HuH-7.5 (cell line): ENCODE measurements at places on chromosomes 16 and 17.
A peak's percentile ranks its signal among the peaks of the same experiment; 100 is the strongest.

DNA sequence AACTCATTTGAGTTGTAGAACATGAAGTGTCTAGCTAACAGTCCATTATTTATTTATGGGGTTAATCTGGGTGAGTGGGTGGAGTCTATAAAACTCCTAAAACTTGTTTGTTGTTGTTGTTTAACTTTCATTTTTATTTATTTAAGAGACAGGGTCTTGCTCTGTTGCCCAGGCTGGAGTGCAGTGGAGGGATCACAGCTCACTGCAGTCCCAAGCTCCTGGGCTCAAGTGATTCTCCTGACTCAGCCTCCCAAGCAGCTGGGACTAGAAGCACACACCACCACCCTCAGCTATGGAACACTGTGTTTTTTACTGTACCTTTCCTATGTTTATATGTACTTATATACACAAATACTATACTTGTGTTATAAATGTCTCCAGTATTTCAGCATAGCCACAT is 77.8 kb upstream of the CLEC18B start:
- DNase-seq = no peak

GRCh38 chr16:88767546-88768070 is 17.4 kb downstream of the PIEZO1 start:
- no peak for DNase-seq

- no peak for DNase-seq
Observed at GRCh38 chr16:86508028-86508946, 2.0 kb upstream of the FOXF1 start.

DNA sequence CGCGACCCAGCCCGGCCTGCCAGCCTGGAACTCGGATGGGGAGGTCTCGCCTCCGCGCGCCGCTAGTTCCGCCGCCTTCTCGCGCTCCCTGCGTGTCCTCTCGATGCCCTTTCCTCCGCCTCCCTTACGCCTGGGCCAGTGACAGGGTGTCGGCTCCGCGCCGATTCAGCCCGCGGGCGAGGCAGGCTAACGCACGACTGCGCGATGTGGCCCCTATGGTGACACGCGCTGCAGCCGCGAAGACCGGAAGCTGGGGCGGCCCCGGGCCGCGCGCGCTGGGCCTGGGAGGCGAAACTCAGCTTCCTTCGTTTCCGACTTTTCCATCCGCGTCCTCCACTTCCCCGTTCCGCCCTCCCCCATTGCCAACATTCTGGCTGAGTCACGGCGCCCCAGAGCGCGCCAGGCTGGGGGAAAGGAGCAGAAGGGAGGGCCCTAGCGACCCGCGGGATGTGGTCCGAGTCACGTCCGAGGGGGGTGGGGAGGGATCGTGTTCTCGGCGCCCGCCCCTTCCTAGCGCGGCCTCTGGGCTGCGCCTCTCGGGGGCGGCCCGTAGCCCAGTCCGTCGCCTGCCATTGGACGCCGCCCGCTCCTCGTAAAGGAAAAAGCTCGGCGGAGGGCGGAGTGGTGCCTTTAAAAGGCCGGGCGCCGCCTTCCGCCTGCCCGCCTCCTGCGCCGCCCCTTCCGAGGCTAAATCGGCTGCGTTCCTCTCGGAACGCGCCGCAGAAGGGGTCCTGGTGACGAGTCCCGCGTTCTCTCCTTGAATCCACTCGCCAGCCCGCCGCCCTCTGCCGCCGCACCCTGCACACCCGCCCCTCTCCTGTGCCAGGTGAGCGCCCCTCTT is at the start of gene ALDOA:
TSS of gene ALDOA (plus strand) at position 659 of the 841 bp plus-strand sequence. CDS start 1,138 bp downstream, outside the sequence.
- DNase-seq = peak; percentile 86

- peak; percentile 36 for DNase-seq
Observed at GRCh38 chr17:51000835-51001638, 119.6 kb downstream of the SPAG9 start.

GRCh38 chr17:30534298-30534697 is 57.1 kb downstream of the GOSR1 start:
- DNase-seq = no peak

DNA sequence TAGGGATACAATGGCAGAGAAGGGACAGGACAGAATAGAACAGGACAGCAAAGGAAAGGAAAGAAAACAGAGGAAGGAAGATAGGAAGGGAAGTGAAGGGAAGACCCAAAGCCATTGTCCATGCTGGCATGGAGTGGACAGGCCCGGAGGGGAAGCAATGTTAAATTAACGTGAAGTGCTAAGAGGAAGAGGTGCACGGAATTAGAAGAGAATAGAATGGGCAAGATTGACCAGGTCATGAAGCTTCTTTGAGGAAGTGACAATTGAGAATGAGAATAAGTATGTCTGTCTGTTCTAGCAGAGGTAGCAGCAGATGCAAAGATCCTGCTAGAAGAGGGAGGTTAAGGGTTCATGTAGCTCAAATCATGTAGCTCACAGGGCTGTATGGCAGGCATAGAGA is 117.2 kb downstream of the MAF start:
- no peak for DNase-seq

DNA sequence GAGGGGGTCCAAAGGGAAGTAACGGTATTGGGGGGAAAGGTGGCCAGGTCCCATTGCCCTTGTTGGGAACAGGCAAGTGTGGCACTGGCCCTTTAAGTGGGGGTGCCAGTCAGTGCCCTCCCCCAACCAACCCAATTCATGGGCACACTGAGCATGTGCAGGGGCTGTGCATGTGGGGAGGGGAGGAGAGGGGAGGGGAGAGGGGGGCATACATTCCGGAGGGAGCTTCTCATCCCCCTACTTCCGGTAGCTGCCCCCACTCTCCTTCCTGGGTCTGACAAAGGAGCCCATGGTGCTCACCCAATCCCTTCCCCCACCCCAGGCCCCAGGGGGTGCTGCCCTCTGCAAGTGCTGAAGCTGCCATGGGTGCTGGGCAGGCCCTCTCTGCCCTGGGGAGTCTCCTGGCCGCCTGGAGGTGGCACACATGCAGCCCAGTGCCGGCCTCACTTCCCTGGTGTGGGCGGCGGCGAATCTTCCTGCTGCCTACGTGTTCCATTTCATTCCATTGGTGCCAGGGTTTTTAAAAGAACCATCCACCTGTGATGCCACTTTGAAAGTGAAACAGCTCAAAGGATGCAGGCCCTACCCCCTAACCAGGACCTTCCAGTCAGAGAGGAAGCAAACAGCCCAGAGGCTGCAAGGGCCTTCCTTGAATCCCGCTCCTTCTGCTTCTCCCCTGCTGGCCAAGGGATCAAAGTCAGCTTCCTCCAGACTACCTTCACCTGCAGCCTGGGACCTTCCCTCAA is 11.0 kb downstream of the HEXIM2 start:
- no peak for DNase-seq

- no peak for DNase-seq
Observed at GRCh38 chr16:33877-34647, 19.3 kb downstream of the POLR3K start.

DNA sequence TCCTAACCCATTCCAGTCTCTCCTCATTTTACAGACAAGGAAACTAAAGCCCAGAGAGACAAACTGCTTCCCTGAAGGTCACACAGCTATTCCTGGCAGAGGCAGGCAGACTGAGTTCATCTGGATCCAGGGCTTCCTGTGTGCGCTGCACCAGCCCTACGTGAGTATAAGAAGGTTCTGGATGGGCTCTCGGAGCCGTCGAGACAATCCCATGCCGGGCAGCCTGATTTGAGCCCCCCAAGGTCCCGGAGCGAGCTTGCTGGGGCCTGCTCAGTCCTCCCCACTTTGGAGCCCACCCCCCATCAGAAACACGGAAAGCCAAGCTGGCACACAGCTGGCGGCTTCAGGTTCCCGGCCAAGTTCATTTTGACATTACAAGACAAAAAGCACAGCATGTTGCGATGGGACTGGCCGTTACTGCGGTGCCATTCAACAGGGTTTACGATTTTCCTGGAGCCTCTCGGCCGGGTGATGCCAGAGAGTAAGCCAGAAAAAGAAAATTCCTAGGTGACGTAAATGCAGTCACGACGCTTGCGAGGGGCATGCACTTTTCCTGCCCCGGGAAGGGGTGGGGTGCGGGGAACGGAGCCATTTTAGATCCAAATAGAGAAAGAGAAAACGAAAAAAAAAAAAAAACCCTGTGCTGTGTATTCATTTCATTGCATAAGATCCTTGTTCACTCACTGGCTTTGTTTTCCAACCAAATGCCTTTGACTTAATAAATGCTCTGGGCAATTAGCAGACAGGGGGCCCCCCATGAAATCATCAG is 167.1 kb upstream of the FOXF1 start:
- no peak for DNase-seq

DNA sequence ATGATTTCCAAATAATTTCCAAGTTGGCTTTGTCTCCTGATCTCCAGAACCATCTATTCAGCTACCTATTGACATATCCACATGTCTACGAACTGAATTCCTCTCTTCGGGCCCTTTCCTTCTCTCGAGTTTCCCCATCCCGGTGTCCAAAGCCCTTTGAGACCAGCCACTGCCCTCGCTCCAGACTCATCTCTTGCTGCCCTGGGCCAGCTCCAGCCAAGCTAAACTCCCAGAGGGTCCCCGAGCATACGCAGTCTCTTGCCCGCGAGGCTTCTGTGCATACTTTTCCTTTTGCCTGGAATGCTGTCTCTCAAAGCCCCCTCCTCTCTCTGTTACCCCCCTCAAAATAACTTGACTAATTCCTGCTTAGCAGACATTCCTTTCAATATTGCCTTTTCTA is 27.2 kb upstream of the TBX2 start:
- DNase-seq = no peak

- DNase-seq = no peak
Observed at GRCh38 chr17:75509528-75510258, 5.6 kb downstream of the CASKIN2 start.

DNA sequence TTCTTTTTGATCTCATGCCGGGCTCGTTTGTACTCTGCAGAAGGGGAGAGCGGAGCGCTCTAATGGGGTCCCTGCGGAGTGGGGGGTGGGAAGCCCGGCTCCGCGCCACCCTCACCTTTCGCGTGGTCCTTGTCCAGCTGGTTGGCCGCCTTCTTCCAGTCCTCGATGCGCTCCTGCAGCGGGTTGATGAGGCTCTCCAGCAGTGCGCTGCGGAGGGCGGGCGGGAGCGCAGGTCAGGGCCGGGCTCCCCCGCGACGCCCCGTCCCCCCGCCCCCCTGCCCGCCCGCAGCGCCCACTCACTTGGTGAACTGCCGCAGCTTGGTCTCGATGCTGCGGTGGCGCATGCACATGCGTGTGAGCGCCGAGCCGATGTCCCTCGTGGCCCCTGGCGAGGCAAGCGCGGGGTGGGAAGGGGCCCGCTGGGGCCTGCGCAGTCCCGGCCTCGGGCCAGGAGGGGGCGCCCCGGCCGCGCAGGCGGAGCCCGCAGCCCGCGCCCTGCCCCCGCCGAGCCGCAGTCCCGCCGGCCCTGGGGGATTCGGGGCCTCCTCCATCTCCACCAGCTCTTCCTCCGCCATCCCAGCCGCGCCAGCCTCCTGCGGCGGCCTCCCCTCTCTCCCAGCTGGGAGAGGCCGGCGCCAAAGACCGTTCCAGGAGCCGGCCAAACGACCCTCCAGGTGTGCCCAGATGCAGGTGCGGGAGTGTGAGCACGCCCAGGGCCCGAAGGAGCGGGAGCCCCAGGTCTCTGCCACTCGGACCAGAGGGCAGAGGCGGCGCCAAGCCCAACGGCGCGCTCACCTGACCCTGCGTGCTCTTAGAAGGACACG is 6.0 kb downstream of the MTSS2 start:
- DNase-seq = no peak

- no peak for DNase-seq
Observed at GRCh38 chr17:14103836-14104235, 34.5 kb downstream of the COX10 start.

DNA sequence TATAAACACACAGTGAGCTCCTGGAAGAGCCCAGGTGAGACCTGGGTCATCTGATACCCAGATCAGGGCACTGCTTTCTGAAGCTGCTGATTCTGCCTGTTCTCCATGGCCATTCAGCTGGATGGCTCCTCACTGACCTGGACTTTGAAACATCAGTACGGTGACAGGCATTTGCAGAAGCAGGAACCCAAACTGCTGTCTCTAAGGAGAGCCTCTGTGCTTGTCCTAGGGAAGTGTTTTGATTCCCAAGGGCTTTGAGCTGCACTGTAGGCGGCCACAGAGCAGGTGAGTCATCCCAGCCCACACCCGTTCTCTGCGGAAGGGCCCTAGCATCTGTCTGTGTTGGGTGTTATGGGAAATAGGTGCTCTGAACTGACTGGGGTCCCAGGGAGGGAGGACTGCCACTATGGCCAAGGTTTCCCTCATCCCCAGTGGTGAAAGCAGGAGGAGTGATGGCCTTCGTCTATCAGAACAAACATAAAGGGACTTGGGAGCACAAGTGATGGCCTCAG is 60.7 kb upstream of the ADCY9 start:
- DNase-seq = no peak

- peak; percentile 56 for DNase-seq
Observed at GRCh38 chr16:4426021-4426684, 485 bp downstream of the DNAJA3 start.

- no peak for DNase-seq
Observed at GRCh38 chr16:4801051-4801961, 1.1 kb downstream of the ROGDI start.

DNA sequence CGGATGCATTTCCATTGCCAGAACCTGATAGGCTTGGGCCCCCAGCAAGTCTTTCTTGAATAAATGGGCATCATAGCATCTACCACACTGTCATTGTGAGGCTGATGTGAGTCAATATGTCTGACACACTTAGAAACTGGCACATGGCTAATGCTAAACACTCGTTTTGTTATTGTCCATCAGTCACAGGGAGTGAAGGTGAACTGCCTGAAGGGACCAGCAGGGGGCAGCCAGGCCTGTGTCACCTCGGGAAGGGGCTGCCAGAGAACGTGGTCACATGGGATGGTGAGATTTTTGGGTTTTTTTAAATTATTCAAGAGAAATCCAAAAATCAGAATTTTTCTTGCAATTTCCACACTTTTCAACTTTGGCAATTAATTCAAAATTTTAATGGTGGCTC is 831 bp upstream of the RCVRN start:
- DNase-seq = peak; percentile 15

DNA sequence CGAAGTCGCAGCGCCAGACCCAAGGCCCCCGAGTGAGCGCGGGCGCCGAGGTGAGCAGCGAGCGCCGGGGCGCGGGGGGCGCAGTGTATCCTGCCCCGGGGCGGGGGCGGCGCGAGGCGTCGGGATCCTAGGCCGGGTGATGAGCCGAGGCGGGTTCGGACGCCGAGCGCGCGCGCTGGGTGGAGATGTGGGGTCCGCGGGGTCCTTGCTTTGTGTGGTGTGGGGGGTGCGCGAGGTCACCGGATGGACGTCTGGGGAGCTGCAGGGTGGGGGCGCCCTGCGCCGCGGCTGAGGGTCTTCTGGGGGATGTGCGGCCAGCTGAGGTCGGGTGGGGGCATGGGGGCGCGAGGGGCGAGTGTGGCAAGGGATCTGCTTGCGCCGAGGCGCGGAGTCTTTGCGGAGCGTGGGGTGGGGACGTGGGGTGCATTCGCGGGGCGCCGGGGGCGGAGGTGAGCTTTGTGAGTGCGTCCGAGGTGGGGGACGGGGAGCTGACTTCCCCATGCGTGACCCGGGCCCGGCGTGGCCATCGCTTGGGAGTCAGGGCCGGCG is 560 bp downstream of the RAI1 start:
- DNase-seq = no peak

- DNase-seq = no peak
Observed at GRCh38 chr16:24075931-24076716, 180.0 kb upstream of the CACNG3 start.

- DNase-seq = no peak
Observed at GRCh38 chr17:52136166-52136565, 22.3 kb downstream of the CA10 start.
